CD4-positive, alpha-beta T cell treated with Interleukin-4 for 1 hour (primary cell): ENCODE measurements at places on chromosomes 16 and 17.

DNA sequence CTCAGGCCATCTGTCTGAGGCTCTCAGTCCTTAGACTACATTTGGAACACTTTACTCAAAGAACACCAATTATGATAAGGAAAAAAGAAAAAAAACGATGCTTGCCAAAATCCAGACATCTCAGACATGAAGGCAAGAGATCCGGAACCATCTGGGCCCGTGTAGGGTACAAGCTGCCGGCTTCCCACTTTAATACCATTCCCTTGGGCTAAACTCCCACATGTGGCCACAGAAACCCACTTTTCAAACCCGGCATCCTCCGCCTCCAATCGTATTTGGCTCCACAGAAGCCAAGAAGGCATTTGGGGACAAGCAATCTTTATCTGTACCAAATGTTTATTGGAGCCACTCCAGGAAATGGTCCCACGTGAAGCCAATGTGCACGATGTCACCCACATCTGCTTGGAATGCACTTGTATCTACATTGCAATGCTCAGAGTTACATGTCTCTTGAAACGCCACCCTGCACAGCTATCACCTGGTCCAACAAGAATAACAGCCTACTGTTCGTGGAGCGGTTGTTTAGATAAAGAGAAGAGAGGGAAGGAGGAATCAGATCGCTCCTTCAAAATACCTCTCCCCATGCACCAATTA lies 33.5 kb downstream of the XYLT1 start:
- DNase-seq, result no peak

DNA sequence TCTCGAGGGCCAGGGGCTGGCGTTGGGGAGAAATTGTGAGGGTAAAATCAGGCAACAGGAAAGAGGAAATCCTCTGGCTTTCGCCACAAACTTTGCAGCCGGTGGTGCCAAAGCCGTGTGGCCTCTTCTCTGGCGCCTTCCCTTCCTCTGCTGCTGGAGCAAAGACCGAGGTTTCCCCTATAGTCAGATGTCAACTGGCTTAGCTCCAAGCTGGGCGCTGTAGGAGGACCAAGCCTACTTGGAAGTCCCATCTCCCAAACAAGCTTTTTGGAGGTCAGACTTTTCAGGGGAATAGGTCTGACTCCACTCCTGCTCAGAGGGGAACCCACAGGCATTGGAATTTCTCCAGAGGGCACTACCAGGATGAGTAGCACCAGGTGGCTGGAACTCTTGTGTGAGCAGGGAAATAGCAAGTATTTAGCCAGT lies 5.0 kb downstream of the IGFBP4 start:
- no peak for DNase-seq

DNA sequence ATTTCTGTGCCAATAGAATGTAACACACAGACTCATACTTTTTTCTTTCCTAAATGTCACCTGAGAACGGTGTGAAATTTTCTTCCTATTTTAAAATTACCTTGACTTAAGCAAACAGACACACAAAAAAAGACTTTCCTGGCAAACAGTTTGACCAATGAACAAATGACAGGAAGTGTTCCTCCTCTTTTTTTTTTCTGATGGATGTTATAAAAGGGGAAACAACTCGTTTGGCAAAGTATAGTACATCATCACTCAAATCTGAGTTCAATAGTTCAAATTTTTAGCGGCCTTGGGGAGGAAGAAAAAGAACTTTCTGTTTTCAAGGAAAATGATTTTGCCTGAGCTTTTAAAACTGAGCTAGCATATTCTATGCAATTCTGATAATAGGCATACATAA lies 19.8 kb downstream of the HS3ST3A1 start:
- no peak for DNase-seq

DNA sequence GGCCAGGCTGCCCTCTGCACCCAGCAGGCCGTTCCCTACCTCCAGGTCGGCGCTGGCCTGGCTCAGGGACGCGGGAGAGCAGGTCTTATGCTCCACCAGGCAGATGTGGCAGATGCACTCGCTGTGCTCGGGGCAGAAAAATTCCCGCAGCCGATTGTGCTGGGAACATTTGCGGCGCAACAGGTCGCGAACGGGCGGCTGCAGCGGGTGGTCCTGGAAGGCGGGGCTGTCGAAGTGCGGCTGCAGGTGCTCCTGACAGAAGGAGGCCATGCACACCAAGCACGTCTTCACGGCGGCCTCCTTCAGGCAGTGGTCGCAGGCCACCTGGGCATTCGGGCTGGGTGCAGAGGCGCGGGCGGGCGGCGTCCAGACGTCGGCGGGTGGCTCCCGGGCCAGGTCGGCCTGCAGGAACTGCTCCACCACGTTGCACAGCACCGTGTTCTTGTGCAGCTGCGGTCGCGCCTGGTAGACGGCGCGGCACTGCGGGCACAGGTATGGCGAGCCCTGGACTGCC lies 439 bp downstream of the TRIM25 start:
- no peak for DNase-seq
